ENCODE measurements at places on chromosomes 7 and 10.

GRCh38 chr7:111825046-111825445 is 262.8 kb upstream of the IMMP2L start:
- DNase-seq = no peak

DNA sequence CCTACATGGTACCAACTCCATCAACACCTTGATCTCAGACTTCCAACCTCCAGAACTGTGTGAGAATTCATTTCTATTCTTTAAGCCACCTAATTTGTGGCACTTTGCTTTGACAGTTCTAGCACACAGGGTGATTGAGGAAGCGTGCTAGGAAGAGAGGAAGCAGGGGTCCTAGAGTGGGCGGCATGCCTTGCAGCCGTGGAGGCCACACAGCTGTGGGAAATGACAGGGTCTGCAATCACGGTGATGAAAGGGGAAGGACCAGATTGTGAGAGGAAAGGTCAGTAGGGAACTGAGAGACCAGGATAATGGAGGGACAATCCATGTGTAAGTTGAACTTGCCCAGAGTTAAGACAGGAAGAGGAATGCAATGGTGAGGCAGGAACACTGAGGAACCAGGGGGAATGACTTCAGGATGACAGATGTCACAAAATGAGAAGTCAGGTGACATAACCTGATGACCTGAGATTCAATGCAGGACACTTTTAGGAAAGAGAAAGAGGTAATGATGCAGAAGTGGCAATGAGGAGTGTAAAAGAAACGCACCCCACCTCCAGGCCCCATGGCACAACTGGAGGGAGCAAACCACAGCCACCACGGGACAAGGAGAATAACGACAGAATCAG is 87.3 kb upstream of the PIK3CG start:
- no peak for DNase-seq

GRCh38 chr7:105388356-105389087 is at the start of gene SRPK2:
Gene SRPK2 (minus strand): TSS chr7:105388921.
- peak; percentile 53 for DNase-seq

- no peak for DNase-seq
Observed at GRCh38 chr7:157444011-157444842, 107.4 kb downstream of the DNAJB6 start.

DNA sequence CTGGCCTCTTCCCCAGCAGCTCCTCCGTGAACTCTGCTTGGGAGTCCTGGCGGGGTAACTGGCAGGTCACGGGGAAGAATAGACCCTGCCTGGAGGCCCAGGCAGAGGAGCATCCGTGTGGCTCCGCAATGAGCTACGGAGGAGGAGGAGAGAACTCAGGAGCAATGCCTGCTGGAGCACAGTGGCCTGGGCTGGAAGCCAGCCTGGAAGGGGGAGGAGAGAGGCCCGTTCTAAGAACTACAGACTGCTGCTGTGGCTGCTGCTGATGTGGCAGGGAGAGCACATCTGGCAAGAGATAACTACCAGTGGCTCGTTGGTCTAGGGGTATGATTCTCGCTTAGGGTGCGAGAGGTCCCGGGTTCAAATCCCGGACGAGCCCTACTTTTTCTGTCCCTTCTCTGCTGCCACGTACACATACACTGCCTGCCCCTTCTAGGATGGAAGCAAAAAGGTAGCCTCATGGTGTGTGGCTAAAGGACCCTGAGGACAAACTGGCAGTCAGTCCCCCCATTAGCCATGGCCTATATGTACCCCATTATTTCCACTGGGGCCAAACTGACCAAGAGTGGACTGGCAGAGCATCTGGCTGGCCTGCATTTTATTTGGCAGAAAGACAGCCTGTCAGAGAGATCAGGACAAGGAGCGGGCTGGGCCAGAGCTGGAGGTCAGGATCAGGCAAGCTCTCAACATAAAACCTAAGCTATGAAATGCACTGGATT is 7.7 kb upstream of the OPN1SW start:
- no peak for DNase-seq

DNA sequence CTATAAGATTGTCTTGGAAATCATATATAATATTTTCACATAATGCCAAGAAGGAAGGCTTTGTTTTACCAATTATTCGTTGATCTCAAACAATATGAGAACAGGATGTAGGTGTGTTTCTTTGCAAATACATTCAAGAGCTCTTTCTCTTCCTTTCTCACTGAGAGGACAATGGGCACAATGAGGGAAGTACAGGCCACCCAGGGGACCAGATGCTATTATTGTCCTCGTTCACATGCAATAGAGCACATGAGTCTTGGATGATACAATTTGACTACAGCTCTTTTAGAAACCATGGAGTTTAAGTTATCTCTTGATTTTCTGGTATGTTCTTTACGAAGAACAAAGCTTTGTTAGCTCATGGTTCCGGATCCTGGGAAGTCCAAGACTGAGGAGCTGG is 323.7 kb upstream of the KLF6 start:
- DNase-seq = no peak

- DNase-seq = no peak
Observed at GRCh38 chr7:90290244-90291113, 30.6 kb downstream of the FAM237B start.
